ENCODE measurements at places on chromosomes 3 and 15.

DNA sequence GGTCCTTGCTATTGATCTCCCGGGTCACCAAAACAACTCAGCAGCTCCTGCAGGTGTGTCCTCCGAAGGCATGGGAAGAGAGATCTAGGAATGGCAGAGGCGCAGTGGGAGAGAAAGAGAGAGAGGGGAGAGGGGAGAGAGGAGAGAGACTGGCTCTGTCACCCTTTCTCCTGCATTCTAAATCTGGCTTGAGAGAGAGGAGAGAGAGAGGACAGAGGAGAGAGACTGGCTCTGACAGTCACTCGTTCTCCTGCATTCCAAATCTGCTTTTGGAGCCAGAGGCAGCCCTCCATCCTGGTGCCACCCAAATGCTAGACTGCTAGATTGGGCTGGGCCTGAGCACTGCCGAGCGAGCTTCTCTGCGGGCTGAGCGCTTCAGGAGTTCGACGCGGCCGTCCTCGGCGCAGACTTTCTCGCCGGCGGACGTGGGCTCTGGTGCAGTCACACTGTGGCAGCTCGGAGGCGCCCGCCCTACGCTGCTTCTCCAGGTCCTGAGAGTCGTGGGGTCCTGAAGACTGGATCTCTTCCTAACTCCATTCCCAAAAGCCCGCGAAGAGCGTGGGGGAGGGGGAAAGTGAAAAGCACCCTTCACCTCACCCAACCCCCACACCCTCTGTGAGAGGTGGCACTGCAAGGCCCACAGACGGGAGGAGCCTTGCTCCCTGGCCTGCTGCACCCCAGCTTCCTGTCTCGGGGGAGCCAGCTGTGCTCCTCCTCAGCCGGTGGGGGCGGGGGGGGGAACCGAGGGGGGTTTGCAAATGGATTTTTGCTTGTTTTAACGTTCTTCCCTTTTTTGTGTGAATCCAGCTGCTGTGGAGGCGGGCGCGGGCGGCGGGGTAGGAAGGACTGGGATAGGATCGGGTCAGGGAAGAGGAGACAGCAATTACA, 222.3 kb downstream of the MEIS2 start:
- no peak for DNase-seq

GRCh38 chr15:80267658-80268057, 15.6 kb upstream of the CTXND1 start:
- no peak for DNase-seq

GRCh38 chr3:64878362-64878761, 190.6 kb upstream of the ADAMTS9 start:
- no peak for DNase-seq

GRCh38 chr3:125058529-125058928, 2.7 kb upstream of the HEG1 start:
- DNase-seq = no peak

DNA sequence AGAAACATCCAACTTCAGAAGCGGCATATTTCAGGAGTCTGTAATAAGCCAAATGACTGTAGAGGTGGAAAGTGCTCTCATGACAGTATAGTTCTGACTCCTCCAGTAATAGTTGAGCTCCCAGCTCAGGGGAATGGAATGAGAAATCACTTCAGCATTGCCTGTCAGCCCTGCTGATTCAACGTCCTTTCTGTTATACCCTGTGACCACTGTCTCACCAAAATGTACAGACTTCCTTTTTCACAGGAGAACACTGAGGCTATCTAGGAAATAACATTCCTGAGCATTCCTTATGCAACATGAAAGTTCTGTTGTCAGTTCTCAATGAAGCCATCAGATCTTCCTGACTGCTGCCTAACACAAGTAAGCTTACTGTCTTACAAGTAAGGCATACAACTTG, 284.5 kb upstream of the MME start:
- peak; percentile 90 for DNase-seq

GRCh38 chr15:75178171-75178937, 23.3 kb upstream of the C15orf39 start:
- no peak for DNase-seq

DNA sequence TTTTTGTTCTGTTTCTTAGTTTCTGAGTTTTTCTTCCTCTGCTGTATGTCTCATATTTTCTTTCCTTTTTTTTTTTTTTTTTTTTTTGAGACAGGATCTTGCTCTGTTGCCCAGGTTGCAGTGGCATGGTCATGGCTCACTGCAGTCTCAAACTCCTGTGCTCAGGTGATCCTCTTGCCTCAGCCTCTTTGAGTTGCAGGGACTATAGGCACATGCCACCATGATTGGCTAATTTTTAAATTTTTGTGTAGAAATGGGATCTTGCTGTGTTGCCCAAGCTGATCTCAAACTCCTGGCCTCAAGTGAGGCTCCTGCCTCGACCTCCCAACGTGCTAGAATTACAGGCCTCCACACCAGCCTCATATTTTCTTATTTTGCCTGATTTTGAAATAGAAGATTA, 51.9 kb downstream of the CTDSPL2 start:
- DNase-seq = no peak

- DNase-seq = no peak
Observed at GRCh38 chr15:78257681-78258080, 6.7 kb upstream of the DNAJA4 start.

DNA sequence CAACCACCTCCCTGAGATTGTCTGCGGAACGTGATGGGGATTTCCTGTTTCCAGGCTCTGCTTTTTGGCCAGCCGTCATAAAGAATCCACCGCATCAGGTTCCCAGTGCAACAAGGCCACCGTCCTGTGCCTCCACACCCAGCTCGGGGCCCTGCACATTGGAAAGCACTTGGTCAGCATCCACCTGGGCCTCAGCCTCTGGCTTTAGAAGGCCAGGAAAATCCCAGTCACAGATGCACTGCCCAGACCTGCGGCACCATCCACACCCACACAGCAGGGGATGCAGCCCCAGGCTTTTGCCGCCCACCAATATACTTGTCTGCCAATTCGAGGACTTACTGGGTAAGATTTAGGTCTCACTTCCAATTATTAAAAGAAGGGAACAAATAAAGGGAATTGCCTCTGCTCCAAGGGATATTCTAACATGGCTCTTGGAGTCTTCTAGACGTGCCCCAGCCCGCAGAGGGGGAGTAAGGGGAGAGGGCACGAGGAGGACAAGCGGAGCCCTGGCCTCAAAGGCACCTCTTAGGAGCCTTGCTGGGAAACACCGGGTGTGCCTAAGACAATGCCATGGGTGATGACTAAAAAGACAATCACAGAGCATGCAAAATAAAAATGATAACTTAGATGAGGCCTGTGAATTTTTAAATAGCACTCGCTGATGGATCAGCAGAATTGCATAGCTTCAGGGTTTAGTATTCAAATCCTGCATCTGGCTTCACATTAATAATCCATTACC, 169.2 kb downstream of the FOXP1 start:
- no peak for DNase-seq

- no peak for DNase-seq
Observed at GRCh38 chr3:41477399-41478014, 278.2 kb downstream of the CTNNB1 start.

- no peak for DNase-seq
Observed at GRCh38 chr15:76058714-76059319, 968 bp upstream of the TMEM266 start.

- no peak for DNase-seq
Observed at GRCh38 chr3:65850261-65850660, 188.5 kb downstream of the MAGI1 start.

GRCh38 chr15:41285285-41285684, 47.1 kb downstream of the OIP5 start:
- no peak for DNase-seq

DNA sequence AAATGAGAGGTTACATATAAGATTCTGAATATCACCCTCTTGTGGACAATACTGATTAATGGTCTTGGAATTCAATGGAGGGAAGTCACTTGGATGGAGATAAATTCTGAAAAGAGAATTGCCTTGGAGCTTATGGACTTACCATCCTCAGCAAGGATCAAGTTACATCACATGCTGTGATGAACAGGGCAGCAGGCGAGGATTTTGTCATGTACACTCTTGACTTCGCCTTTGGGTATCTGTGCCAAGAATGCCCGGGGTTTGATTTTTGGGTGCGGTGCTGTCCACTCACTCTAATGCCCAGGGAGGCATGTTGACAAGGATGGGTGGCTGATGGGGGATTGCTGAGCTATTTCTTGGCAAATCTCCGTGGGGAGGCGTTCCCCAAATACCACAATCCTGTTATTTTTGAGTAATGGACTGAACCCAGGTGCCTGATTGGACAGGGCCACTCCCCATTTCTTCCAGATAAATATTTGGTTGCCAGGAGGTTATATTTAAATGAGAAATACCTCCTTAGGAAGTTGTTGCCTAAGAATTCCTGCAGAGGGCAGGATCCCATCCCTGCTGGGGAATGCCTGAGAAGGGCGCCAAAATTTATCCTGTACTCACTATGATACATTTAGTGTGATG, 96.3 kb downstream of the TPRG1 start:
- peak; percentile 27 for DNase-seq

DNA sequence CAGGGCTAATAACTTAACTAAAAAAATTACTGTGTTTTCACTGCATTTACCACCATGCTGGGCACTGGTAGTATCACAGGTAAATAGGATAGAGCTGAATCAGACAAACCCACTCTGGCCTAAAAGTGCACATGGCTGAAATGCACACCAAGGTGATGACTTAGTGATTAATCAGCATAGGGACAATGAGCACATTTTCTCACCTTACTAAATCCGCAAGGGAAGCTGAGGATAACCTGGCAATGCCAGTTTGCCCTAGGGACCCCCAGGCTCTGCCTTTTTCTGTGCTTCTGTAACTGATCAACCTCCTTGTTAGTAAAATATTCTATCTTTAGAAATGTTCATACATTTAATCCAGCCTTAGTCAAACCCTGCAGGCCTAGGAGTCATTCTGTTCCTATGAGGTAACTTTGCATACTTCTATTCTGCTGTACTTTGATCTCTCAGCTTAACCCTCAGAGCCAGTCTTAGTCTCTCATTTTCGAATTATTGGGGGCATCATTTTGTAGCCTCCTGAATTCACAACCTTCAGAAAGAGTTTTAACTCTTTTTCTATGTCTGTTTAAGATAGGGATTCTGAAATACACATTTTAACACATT, 562.9 kb upstream of the KCNMB2 start:
- DNase-seq = peak; percentile 45

DNA sequence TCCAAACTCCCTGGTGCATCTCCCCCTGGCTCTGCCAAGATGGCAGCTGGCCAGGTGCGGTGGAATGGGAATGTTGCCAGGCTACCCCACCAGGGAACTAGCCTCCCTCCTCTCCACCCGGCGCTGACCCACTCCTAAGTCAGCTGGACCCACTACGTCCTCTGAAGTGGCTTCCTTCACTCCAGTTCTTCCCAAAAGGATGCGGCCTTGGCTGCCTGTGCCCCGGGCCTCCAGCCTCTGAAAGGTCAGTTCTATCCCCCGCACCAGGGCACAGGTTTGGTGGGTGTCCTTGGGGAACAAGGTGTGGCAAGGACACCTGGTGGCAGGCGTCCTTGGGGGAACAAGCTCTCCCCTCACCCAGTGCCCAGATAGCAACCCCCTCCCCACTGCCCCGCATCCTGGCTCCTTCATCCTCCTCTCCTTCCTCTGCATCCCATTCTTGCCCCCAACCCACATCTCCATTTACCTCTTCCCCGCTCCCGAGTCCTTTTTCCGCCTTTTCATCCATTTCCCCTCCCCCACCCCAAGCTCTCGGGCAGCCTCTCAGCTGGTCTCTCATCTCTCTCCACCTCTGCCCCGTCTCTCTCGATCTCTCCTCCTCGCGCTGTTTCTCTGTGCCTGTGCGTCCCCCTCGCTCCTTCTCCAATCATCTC, 54.0 kb downstream of the LHFPL4 start:
- DNase-seq = peak; percentile 24

GRCh38 chr3:29026959-29027358, 253.9 kb upstream of the RBMS3 start:
- DNase-seq = no peak

GRCh38 chr3:134477002-134477401, 8.8 kb downstream of the ANAPC13 start:
- peak; percentile 41 for DNase-seq

DNA sequence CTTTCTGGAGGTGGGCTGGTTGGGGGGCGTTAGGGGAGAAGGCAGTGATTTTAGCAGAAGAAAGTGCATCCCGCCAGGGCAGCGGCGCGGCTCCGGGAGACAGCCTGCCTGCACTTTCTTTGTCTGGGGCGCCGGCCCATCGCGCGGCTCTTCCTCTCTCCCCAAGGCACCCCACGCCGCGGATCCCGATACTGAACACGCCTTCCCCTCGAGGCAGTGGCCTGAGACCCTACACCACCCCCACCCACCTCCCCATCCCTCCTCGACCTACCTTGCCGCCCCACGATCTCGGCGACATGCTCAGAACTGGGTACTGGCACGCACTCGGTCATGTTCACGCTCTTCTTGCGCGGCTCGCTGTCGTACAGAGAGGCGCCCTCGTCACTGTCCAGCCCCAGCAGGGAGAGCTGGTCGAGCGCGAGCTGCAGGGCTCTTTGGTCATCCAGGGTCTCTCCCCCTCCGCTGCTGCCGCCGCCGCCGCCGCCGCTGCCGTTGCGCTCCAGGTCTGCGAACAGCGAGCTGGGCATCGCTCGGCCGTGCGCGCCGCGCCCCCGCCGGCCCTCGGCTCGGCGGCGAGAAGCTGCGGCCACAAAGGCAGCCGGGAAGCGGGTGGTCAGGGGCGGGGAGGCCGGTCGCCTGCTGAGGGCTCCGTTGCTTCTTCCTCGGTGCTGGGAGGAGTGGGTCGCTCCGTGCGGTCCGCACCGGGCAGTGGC, 483 bp downstream of the MEX3B start:
- DNase-seq = peak; percentile 40

GRCh38 chr3:150535204-150535603, 11.1 kb downstream of the SERP1 start:
- DNase-seq = no peak

DNA sequence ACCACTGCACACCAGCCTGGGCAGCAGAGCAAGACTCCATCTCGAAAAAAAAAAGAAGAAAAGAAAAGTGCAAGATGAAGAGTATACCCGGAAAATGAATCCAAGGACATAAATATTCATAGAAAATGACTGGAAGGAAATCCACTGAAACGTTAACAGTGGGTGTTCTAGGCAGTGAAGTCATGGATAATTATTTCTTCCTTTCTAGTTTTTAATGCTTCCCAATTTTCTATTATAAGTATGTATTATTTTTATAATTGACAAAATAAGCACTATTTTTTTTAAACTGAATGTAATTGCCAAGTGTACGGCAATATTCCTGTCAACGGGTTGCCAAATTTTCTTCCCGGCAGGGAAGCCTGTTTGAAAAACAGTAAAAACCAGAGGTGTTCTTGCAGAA, 37.4 kb upstream of the MGLL start:
- no peak for DNase-seq

DNA sequence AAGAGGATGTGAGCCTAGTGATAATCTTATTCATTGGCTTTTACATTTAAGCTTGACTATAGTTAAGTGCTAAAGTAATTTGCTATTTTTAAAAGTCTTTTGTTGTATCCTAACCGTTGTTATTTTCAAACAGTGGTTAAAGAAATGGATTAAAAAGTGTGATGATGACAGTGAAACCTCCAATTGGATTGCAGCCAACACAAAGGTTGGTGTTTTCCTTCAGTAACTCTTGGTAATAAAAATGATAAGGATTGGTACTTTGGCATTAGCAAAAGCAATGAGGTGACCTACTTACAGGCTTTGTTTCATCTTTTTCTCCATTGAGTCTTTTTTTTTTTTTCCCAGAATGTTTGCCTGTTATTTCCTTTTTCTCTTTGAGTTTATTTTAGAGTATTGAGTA, 87.5 kb upstream of the GOLGA6B start:
- no peak for DNase-seq
